ENCODE measurements at places on chromosomes 2 and 18.

GRCh38 chr2:3268705-3269029 is 109.0 kb downstream of the EIPR1 start:
- DNase-seq: no peak

DNA sequence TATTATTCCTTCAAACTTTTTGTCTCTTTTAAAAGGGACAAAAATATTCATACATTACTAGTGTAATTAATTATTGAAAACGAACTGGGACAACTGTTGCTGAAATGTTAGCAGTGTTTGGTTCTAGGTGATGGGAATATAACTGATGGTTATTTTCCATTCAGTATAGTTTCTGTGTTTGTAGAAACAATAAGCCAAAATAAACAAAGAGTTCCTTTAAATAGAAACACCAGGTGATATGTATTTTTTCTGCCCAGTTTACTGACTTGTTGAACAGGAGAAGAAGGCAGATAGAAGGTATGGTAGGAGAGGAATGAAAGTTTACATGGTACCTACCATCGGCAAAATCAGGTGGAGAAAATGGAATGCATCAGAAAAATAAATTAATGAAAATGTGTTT is 74.2 kb downstream of the LYPD6B start:
- no peak for DNase-seq

- no peak for DNase-seq
These were observed 18.0 kb upstream of the KCNG2 start for GRCh38 chr18:79779700-79780190.

DNA sequence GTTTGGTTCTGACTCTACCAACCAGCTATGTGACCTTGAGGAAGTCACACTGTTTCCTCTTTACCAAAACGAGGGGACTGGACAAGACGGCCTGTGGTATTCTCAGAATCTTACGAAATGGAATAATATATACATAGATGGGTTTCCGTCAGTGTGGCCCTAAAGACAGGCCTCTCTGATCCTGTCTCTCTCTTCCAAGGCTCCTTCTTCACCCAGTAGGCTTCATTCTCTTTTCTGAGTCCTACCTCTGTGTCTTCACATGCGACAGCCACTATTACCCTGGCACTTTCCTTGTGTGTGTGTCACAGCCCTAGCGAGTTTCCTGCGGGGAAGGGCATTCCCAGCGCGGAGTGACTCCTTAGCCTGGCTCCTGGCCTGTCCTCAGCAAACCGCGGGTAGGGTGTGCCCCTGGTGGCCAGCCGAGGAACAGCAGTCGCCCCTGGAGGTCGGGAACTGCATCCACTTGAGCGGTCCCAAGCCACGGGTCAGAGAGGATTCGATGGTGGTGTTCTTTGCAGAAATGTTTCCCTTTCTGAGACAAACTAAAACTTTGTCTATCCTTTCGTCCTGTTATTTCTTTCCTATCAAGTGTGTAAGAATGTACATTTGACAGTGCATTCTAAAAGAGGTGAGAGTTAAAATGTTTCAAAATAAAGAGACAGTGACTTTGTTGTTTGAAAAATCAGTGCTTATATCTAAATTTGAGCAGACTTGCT is 63.3 kb downstream of the RAB31 start:
- DNase-seq: peak; percentile 4

- DNase-seq: no peak
These were observed 8.9 kb downstream of the ZAP70 start for GRCh38 chr2:97722227-97722626.

- DNase-seq: no peak
These were observed 151.8 kb upstream of the UNC80 start for GRCh38 chr2:209619782-209620181.

DNA sequence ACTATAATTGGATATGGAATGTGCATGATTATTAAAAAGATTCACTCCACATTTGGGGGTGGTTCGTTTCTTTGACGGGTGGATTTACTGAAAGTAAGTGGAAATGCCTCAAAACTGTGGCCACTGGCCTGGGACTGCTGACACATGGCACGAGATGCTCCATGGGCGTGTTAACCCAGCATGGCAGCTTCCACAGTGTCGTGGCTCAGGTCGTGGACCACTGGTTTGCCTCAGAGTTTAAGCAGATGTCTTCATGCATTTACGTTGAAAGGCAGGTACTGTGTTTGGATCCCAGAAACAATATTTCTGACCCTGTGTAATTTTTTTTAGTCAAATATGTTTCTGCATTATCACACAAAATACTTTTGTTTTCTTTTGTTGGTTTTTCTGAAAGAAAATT is 242.0 kb downstream of the GBX2 start:
- no peak for DNase-seq
